ENCODE measurements at places on chromosomes 6 and 20. TPM values are rescaled to one million over a fixed set of nuclear protein-coding genes. Genes with fewer than 3 reads are reported as not detected.

The SALL4 gene
- total RNA-seq: 1.8 TPM

The TRIM40 gene
- not detected for total RNA-seq

The LY6G6D gene
- total RNA-seq: not detected

The SF3B5 gene
- total RNA-seq: 53.1 TPM

The STMN3 gene
- total RNA-seq: 51.6 TPM

The ZKSCAN4 gene
- 12.1 TPM for total RNA-seq

The RHAG gene
- total RNA-seq: 3.5 TPM

The EDN1 gene
- 5.4 TPM for total RNA-seq

All from camera-type eye (tissue), 1 donor.